H4 (cell line): ENCODE measurements at places on chromosomes 1 and 21. TPM values are rescaled to one million over a fixed set of nuclear protein-coding genes. Genes with fewer than 3 reads are reported as not detected.

ERICH3 gene
- 0.29 TPM in 1 of 2 replicates, not detected in the other for total RNA-seq

CLK2 gene
- total RNA-seq: 13.7 and 14.6 TPM in 2 replicates

SLC30A2 gene
- not detected in 2 replicates for total RNA-seq

DNA sequence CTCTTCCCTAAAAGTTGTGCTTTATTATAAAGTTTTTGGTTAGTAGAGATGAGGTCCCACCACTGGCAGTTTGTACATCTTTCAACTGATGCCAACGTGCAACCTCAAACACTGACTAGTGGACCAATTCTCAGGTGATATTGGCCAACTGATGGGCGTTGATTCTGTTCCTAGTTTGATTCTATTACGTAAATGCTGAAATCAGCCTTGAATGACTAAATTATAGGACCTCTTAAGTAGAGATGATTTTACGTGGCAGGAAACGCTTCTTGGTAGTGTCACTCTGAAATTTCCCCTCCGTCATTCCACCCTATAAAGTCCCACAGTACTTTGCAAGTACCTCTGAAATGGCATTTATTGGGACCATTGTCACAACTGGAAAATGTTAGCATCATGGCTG is 8.8 kb upstream of the FNDC7 start:
- no peak for DNase-seq

- no peak for DNase-seq
Measured at GRCh38 chr1:245356891-245357585, 202.3 kb downstream of the KIF26B start.

DNA sequence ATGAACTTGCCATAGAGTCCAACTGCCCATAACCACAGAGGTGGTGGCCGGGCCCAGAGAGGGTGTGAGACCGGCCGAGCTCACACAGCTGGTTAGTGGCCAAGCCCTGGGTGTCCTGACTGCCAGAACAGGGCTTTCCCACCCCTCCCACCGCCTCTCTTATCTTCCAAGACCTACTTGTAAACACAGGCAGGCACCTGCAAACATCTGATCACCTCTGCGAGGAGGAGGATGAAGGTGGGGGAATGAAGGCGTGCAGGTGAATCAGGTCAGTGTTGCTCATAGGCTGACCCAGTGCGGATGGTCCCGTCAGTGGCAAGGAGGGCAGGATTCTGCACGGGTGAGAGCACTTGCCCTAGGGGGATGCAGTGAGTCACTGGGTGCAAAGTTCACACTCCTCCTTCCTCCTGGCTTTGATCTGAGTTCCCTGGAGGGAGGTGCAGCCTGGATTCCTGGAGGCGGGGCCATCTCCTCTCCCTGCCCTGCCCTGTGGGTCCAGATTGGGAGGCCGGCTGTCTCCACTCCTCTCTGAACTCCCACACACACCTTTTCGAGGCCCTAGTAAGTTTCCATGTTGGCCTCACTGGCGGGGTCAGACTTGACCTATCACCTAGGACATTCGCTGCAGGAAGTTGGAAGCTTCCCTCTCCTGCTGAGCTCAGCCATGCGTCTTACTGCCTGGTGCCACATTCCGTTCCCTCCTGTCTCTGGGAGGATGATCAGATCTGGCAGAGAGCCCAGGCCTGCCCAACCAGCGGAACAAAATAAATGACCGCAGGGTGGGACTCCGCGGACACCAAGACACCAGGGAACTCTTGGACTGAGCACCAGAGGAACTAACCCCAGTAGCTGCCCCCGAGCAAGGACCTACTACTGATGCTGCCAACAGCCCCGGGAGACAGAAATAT is 7.3 kb downstream of the UQCRHL start:
- DNase-seq: peak; percentile 71

GRCh38 chr21:16007943-16008342 is 278.2 kb downstream of the USP25 start:
- no peak for DNase-seq

- no peak for DNase-seq
Measured at GRCh38 chr1:106957795-106958194, 98.7 kb upstream of the PRMT6 start.

DNA sequence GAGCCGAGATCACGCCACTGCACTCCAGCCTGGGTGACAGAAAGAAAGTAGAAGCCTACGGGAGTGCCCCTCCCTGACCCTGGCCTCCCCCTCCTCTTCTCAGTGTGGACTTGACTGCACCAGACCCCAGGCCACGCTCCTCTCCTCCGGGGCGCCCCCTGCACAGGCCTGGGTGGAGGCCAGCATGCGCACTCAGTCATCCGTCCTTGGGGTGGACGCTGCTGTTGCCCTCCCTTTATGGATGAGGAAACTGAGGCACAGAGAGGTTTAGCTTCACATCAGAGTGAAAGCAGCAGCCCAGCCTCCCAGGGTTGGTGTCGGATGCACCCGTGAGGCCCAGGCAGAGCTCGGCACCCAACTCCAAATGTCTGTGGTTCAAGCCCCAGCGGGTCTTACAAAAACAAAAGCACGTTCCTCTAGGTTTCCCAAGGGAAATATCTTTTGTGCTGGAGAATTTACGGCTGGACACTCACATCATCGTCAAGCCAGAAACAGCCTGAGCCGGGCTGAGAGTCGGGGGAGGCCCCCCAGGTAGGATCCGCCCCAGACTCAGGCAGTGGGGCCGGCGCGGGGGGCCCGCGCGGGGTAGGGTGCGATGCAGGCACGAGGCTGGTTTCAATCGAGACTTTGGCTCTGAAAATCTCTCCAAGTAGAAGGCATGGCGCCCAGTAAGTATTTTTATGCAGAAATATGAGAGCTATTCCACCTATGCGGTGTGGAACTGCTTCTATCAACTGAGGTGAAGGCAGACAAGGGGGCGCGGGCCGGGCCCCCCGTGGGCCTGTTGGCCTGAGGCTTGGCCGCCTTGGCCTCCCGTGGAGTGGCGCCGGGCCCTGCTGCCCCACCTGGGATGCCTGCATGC is 36.6 kb downstream of the MORN1 start:
- DNase-seq: no peak
